Neural progenitor cell (in vitro differentiated cells): ENCODE measurements at places on chromosomes 11 and 22. TPM values are rescaled to one million over a fixed set of nuclear protein-coding genes. Genes with fewer than 3 reads are reported as not detected.

The TMEM191C gene
- total RNA-seq = 1.5 TPM in 1 of 2 replicates, not detected in the other

The PYGM gene
- total RNA-seq = 1.4 and 2.2 TPM in 2 replicates

The OR5F1 gene
- not detected in 2 replicates for total RNA-seq

The CCDC116 gene
- 0.15 TPM in 1 of 2 replicates, not detected in the other for total RNA-seq

The OR51E1 gene
- not detected in 2 replicates for total RNA-seq

- no peak for DNase-seq
Observed at GRCh38 chr11:21727102-21727501, 465.8 kb upstream of the ANO5 start.

DNA sequence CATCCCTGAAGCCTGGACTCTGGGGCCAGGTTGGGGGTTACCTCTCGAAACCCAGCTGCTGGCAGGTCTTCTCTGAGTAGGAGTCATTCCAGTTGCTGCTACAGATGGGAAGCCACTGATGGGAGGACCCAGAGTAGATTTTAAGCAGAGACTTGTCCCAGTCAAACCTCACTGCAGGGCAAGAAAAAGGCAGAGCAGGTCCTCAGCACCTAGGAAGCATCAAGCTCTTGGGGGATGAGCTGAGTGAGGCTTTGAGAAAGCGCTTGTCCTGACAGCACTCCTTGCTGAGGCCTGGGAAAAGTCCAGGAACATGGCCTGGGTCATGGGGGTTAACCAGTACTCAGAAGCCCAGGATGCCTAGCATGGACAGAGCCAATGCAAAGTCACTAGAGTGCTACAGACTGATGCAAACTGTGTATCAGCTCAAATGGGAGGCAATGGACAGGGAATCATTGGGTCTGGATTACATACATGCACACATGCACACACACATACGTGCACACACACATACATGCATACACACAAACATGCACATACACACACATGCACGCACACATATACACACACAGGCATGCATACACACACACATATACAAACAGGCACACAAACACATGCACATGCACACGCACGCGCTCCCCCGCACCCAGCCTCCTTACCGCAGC, 15.3 kb downstream of the TMPRSS13 start:
- DNase-seq = no peak

- DNase-seq = no peak
Observed at GRCh38 chr22:27135031-27135981, 477.9 kb downstream of the MIAT start.

- DNase-seq = no peak
Observed at GRCh38 chr11:44112091-44112821, 16.8 kb downstream of the EXT2 start.

GRCh38 chr22:49944399-49944891, 16.1 kb upstream of the PIM3 start:
- no peak for DNase-seq
